Vagina (tissue), 2 donors: ENCODE measurements at places on chromosomes 6 and 20.

- DNase-seq = no peak
These were observed 86.4 kb downstream of the MAP3K7 start for GRCh38 chr6:90500458-90500857.

- no peak for DNase-seq
These were observed 27.4 kb upstream of the HLA-G start for GRCh38 chr6:29800254-29800653.

- no peak for DNase-seq
These were observed 13.3 kb upstream of the SOX12 start for GRCh38 chr20:312067-312466.

DNA sequence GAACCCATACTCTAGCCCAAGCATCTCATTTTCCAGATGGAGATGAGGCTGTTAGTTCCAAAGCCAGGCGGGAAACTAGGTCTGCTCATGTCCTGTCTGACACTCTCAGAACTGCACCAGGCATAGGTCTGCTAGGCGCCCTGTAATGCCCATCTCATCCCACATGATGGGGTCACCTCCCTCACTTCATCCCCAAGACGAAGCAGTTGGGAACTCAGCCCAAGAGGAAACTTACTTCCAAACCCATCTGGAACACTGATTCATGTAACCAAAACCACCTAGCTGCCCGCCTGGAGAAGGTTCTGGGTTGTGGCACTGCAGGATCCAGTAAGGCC, 119.4 kb upstream of the PRND start:
- DNase-seq = peak; percentile 85

GRCh38 chr6:139699335-139699734, 324.9 kb upstream of the CITED2 start:
- no peak for DNase-seq

DNA sequence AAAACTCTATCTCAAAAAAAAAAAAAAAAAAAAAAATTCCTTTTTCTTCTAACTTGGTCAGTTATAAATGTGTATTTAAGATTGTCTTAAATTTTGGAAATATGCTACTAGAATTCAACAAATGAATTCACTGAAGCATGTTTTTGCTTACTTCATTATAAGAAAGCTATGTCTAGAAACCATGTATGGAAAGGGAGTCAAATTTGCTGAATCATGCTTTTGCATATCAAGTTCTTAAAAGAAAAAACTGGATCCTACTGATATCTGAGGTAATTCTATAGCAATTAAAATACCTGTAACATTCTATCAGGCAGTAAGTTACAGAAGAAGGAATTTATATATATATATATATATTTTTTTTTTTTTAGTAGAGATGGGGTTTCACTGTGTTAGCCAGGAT, 27.7 kb downstream of the AKIRIN2 start:
- DNase-seq = no peak

GRCh38 chr20:50368813-50369224, 141.4 kb upstream of the PTPN1 start:
- no peak for DNase-seq

GRCh38 chr6:141326925-141327324, 805.8 kb upstream of the GJE1 start:
- DNase-seq = no peak

DNA sequence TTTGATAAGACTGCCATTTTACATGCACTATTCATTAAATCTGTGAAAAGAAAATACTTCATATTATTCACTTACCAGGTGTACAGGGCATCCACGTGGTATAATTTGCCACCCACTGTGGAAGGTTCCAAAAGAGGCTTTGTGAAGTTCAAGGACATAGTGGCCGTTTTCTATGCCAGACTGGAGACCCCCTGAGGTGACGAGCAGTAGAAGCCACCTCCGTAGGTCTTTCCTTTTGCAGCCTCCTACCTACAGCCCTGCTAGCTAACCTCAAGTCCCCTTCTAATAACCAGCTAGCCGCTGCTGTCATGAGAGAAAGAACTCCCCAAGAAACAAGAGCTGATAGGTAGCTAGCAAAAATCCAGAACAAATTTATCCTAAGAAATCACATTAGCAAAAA, 110.5 kb downstream of the ARHGAP18 start:
- no peak for DNase-seq

DNA sequence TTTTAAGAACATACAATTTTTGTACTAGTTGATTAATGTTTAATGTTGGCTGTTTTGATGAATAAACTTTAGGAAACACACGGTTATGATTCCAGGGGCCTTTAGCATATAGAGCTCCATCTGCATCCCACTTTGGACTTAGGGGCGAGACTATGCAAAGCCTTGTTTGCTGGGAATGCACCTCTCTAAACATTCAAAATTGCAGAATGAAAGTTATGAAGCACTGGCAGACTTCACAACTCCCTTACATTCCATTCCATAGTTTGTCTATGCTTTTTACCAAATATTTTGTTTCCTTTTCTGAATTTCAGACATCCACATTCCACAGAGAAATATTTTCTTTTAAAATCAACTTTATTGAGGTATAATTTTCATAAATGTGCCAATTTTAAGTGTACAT, 10.3 kb upstream of the TCP11 start:
- DNase-seq = no peak

DNA sequence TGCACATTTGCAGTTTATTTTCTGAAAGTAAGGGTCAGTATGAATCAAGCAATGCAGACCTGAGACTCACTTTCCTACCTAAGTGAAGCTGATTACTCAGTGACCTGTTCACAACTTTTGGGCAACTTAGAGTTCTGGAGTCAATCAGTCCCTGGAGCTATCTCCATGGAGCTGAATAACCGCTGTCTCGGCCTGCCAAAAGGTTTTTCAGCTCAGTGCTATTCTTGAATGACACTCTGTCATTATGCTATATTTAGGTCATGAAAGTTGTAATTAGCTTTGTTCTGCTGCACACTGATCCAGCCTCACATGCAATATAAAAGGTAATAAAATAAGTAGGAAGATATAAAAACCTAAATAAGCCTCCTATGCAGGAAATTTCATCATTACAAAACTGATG, 356.0 kb downstream of the BMP2 start:
- no peak for DNase-seq

GRCh38 chr20:57600320-57601210, 19.7 kb downstream of the ZBP1 start:
- DNase-seq = no peak

DNA sequence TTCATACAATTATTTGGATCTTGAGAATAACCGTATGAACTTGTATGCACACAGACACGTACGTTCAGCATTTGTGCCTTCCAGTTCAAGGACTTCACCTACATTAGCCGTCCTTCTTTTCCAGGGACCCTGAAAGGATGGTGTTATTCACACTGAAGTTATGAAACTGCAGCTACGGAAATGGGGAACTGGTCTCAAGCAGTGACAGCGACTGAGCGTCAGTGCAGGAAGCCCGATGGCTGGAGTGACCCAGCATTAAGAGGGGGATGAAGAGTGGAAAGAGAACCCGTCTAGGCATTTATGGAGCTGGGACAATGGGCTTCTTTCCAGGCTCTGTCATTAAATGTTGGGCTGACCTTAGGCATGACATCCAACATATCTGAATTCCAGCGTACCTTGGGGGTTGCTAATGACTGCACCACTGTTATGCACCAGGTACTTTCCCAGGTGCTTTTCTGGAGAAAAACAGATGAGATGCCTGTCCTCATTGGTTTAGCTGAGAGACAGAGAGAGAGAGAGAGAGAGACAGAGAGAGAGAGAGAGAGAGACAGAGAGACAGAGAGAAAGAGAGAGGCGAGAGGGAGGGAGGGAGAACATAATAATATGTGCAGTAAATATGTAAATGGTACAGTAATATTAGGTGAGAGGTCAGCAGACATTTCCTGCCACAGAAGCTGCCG, 204.7 kb upstream of the EXOC2 start:
- no peak for DNase-seq

GRCh38 chr20:23201658-23202057, 115.5 kb upstream of the CD93 start:
- DNase-seq = no peak
